OCI-LY7 (cell line): ENCODE measurements at places on chromosomes 4 and X.

GRCh38 chr4:122531514-122531913 lies 75.0 kb upstream of the IL2 start:
- no peak for DNase-seq

DNA sequence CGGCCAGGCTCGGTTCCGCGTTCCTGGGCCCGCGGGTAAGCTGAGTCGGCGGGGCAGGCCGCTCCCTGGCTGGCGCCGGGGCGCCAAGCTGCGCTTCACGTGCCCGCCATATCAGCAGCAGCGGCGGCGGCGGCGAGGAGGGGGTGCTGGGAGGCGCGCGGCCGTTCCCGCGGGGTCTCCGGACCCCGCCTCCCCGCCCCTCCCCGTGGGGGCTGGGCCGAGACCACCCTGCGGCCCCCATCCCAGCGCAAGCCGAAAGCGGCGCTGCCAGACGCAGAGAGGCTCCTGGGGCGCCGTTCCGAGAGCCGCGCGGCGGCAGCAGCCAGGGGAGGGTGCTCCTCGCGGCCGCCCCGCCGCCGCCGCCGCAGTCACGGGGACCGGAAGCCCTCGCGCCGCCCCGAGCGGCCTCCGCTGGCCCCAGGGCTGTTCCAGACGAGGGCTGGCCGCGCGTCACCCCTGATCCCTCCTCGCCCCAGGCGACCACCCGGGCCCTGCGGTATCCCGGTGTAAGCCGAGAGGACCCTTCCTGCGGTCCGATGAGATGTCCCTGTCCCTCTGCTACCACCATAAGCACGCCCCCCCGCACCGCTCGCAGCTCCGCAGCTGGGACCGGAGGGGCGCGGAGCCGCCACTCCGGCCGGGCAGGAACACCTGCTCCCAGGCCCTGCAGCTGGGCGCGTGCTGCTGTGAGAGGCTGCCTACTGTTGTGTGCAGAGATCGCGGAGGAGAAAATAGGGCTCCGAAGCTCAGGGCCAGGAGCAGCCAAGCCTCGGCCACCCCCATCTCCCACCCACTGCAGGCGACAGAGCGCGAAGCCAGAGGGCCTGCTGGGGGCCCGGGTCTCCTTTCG lies 7.5 kb upstream of the BCOR start:
- peak; percentile 74 for DNase-seq

DNA sequence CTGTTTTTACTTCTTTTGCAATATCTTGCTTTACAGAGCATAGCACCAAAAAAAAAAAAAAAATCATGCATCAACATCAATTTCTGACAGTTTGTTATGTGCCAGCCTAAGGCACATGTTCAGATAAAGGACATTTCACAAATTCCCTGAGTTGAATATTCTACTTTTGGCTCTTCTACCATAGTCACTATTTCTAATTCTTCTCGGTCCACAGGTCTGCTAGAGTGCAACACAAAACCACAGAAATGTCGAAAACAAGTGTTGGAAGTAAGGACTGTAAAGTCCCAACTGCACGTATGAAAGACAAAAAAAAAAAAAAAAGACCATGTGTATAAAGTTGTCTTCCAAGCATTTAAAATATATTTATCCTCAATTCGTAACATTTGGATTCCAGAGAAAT lies 494.2 kb upstream of the INTU start:
- no peak for DNase-seq

DNA sequence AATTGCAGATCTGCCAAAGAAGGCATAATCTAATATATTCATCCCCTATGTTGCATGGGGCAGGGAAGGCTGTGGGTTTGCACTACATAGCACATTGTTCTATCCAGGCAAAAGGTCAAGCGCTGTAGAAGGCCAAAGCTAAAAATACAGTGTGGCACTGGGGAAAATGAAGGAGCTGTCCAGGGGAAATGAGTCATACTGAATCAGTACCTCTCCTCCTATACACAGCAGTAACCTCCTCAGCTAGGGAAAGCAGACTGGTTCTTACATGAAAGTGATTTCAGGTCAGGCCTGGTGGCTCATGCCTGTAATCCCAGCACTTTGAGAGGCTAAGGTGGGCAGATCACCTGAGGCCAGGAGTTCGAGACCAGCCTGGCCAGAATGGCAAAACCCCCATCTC lies 31.0 kb upstream of the SLC25A4 start:
- no peak for DNase-seq

DNA sequence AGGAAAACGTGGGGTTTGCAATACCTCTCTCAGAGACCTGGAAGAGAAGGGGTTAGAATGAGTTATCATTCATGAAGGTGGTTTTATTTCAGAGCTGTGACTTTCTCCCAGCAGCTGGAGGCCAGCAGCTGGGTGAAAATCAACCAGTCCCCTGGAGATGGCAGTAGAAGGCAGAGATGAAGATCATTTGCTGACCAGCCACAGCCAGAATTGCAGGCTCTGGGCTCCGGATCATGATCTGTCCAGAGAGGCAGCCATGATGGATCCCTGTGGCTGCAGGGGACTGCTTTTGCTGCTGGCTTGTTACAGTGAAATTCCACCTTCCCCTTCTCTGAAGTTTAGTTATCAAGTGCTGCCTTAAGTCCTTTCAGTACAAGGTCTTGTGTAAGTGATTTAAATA lies 46.9 kb upstream of the TAB3 start:
- no peak for DNase-seq

DNA sequence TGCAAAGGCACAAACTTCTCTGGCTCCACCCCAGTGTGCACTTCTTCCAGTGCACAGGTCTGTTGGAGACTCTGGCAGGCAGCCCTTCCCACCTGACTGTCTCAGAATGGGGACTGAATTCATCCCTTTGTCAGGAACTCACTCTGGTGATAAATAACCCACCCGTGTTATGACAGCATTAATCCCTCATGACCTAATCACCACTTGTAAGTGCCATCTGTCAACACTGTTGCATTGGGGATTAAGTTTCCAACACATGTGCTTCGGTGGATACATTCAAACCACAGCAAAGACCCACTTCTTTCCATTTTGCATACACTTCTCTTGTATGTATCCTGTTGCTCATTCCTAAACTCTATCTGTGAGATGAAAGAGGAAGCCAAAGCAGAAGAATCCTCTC lies 1002.9 kb upstream of the IGFBP7 start:
- no peak for DNase-seq

GRCh38 chrX:1754077-1754476 lies 139.2 kb downstream of the ASMT start:
- no peak for DNase-seq

GRCh38 chrX:18879144-18879543 lies 104.8 kb downstream of the PHKA2 start:
- no peak for DNase-seq

DNA sequence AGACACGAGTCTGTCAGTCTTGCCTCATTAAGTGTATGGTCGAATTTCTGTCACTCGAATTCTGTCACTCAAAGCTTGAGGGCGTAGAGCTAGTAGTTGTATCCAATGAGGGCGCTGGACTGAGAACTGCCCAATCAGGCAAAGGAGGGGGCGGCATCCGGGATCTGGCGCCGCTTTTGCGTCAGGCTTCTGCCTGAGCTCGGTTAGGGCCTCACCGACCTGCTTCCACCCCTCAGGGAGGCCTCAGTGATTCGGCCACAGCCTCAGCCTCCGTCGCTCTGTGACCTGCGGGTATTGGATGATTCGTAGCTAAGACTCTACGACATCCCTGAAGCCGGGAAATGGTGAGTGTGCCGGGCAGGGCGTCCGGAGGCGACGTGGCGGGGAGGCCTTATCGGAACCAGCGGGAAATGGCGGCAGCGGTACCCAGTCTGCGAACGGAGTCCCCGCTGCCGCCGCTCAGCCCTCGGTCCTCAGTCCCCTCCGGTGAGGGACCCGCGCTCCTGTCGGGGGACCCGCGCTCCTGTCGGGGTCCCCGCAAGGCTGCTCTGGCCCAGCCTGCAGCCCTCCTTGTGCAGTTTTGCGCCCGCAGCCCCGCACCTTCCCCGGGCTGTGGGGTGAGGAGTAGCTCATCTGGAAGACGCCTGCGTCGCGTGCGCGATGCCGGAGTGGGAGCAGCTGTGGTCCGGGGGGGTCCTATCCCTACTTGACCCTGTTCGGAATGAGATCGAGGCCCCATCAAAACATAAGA lies 88.3 kb downstream of the ZNF718 start:
- no peak for DNase-seq

DNA sequence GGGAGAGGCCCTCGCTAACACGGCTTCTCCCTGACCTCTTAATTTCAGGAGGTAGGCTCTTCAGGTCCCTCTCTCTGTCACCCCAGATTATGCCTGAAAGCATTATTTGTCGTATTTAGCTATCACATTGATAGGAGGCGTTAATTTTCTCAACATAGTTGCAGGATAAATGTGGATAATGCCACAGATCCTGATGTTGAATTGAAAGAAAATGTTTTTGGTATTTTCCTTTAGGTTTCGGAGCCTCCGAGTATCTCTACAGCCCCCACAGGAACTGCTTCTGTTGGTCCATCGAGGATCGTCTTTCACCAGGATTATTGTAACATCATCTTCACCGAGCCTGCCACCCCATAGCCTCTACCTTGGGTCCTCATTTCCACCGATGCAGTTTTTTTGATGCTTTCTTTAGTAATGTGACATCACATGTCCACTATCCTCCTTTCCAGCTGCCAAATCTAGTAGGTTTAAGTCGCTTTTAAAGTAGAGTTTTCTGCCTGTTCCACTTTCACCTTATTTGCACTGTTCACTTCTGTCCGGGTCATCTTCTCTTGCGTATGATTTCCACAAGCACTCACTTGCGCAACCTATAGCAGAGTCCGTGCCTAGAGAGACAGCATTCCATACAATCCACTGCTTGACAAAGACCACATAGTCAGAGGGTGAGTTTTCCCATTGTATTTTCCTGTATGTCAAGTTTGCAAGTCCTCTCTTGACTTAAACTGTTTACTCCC lies 665 bp downstream of the TIGD2 start:
- no peak for DNase-seq

DNA sequence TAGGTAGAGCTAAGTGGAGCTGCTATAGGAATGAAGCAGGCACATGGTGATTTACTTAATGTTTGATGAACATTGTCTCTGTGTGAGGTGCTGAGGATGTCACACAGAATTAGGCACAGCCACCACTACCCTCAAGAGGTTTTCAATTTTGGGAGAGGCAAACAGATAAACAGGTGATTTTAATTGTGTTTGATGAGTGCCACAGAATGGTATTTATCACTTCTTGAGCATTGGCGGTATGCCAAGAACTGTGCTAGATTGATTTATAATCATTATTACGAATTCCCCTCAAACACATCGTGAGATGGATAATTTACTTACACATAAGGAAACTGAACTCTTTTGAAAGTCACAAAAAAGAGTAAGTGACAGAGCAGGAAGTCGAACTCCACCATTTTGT lies 74.8 kb downstream of the FREM3 start:
- DNase-seq: no peak

GRCh38 chr4:89899854-89900253 lies 5.2 kb downstream of the MMRN1 start:
- no peak for DNase-seq

- DNase-seq: no peak
Measured at GRCh38 chr4:39658756-39659155, 20.1 kb upstream of the SMIM14 start.

GRCh38 chr4:149735796-149736195 lies 79.8 kb downstream of the IQCM start:
- DNase-seq: no peak

- no peak for DNase-seq
Measured at GRCh38 chrX:97016106-97016505, 132.4 kb downstream of the RPA4 start.

DNA sequence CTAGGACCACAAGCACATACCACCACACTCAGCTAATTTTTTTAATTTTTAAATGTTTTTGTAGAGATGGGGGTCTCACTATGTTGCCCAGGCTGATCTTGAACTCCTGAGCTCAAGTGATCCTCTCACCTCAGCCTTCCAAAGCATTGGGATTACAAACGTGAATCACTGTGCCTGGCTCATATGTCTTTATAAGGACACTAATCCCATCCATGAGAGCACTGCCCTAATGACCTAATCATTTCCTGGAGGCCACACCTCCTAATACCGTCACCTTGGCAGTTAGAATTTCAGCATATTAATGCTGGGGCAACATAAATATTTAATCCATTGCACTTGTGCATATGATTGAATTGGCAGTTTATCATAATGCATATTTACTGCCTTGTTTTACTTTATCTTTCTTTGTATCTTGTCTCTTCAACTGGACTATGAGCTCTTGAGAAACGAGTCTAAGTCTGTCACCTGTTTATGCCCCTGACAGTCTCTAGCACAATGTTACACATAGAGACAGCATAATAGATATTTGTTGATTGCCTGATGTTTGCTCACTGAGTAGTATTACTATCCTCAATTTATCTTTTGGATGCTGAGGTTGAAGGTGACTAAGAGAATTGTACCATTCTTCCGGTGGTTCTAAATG lies 172.0 kb downstream of the AASDH start:
- DNase-seq: no peak

GRCh38 chrX:109537324-109537665 lies 651 bp downstream of the NXT2 start:
- no peak for DNase-seq

DNA sequence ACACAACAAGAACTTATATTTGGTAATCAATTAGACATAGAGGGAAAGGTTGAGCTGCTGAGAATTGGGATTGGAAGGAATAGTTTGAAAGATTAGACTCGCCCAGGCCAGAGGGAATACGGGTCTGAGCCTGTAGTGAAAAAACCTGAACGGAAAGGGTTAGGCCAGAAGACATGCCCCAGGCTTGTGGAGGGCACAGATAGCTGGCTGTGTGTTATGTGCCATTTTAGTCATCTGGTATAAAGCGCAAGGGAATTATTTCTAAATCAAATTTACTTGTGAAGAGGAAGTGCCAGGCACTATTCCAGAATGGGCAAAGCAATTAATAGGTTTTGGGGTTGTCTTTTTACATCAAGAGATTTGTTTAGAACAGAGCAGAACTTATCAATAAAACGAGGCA lies 187.5 kb upstream of the ANKRD50 start:
- no peak for DNase-seq

GRCh38 chrX:152915541-152916241 lies 17.8 kb downstream of the ZNF185 start:
- DNase-seq: peak; percentile 31

DNA sequence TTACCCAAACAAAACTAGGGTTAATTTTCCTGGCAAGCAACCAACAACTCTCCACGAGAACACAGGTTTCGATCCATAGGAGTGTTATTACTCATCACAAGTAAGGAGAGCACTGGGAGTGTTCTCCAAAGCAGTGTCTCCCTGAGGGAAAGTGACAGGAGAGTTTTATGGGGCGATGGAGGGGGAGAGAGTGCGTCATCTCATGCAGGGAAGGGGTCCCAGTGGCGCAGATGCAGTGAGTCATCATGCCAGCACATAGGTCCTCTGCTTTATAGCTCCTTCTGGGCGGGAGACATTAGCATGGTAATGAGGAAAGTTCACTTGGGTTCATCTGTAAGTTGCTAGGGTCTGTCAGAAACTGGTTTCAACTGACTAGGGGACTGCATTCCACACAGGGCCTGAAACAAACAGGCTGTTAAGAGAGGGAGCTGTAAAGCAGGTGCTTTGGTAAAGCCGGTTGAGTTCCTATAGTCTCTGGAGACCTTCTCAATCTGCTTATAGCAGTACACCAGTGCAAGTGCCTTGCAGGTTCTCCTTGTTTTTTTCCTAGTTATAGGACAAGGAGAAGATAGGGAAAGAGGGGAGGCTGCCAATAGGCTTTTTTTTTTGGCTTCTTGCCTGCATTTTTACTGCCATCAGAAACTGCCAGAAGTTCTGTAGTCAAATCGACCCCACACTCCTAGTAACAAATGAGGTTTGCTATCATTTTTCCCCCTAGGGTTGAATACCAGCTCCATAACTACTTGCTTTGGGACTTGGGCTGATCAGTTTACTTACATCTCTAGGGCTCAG lies 12.8 kb upstream of the BOD1L1 start:
- no peak for DNase-seq

- DNase-seq: no peak
Measured at GRCh38 chr4:18722748-18723191, 701.2 kb upstream of the LCORL start.

GRCh38 chr4:101191302-101192098 lies 155.8 kb downstream of the PPP3CA start:
- DNase-seq: no peak
